Fibroblast of lung (primary cell): ENCODE measurements at places on chromosomes 3 and 15. TPM values are rescaled to one million over a fixed set of nuclear protein-coding genes. Genes with fewer than 3 reads are reported as not detected.

Gene UBE3A
- polyA plus RNA-seq, result 29.3 and 37.2 TPM in 2 replicates

Gene PLSCR4
- 27.4 and 57.6 TPM in 2 replicates for polyA plus RNA-seq

Gene NLGN1
- 0.61 and 1.7 TPM in 2 replicates for polyA plus RNA-seq

Gene FBXW12
- 0.05 and 0.06 TPM in 2 replicates for polyA plus RNA-seq

Gene MRAS
- polyA plus RNA-seq, result 35.3 and 43.2 TPM in 2 replicates

Gene ROPN1
- not detected in 2 replicates for polyA plus RNA-seq

Gene ASB14
- not detected in 2 replicates for polyA plus RNA-seq

Gene SH2D7
- 0.03 TPM in 1 of 2 replicates, not detected in the other for polyA plus RNA-seq

Gene ECE2
- polyA plus RNA-seq, result not detected in 2 replicates

Gene IL16
- polyA plus RNA-seq, result 0.96 and 1.3 TPM in 2 replicates

Gene FANCD2OS
- not detected in 2 replicates for polyA plus RNA-seq

Gene DNAH12
- 0.06 and 0.12 TPM in 2 replicates for polyA plus RNA-seq

Gene TARS3
- 4.3 and 6.2 TPM in 2 replicates for polyA plus RNA-seq

Gene KLHL40
- polyA plus RNA-seq, result not detected in 2 replicates

Gene THSD4
- polyA plus RNA-seq, result 36.6 and 43.1 TPM in 2 replicates

Gene TMEM108
- polyA plus RNA-seq, result 0.10 and 0.27 TPM in 2 replicates
